Stimulated activated CD4-positive, alpha-beta T cell treated with anti-CD3 and anti-CD28 coated beads, Interleukin-2, amount 100 ng/mL, for 48 hours (primary cell): ENCODE measurements at places on chromosomes 7 and 10.

DNA sequence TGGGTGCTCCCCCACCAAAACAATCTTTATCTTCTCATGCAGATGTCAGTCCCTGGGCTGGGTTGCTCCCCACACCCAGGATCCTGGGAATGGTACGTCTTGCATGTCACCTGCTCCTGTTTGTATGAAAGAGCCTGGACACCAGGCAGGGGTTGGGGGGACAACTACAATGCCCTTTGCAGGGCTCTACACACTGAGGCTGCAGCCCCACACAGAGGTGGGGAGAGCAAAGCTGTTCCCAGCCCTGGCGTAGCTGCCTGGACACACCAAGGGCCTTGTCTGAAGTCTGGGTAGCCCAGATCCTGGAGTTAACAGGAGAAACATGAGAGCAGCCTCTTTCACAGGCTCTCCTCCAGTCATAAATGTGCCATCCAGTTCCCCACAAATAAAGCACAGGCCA lies 61.2 kb upstream of the TMEM72 start:
- DNase-seq: no peak

- DNase-seq: no peak
These were observed 91.6 kb downstream of the MYOF start for GRCh38 chr10:93390306-93391090.

DNA sequence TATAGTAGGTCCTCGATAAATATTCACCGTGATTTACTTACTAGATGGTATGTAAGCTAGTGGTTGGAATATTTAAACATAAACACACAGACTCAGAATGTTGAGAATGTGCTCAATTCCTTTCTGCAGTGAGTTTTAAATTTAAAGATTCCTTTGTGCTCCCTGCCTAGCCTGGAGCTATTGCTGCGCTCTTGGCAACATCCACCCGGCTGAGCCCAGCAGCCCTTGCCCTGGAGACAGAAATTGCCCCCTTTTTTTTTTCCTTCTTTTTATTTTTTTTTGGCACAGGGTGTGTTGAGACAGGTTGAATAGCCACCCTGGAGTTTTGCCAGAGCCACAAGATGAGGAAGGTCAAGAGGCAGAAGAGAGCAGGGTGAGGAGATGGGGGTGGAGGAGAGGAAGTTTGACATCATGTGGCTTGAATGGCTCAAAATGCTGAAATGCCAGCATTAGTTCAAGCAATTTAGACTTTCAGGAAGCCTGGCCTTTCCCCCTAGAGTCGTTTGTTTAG lies 180.8 kb downstream of the PRKCQ start:
- DNase-seq: no peak

DNA sequence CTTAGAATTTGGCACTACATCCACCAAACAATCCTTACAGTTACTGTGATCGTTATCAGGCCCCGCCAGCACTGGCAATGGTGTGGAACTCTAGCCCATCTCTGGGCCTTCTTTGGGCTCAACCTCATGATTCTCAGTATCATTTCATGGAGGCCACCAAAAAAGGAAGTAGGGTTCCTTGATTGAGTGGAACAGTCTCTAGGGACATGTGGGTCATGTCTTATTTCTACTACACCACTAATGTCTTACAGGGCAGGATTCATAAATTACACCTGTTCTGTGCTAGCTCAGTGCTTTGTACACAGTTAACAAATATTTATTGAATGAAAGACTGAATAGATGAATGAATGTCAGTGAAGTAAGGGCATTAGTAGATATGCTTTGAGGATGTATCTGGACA lies 53.9 kb downstream of the AP3M1 start:
- DNase-seq: no peak

- no peak for DNase-seq
These were observed 1020.1 kb downstream of the NXPH1 start for GRCh38 chr7:9453521-9453920.

- DNase-seq: no peak
These were observed 46.4 kb downstream of the MYPN start for GRCh38 chr10:68155615-68156210.
